Activated CD8-positive, alpha-beta T cell treated with anti-CD3 and anti-CD28 coated beads for 36 hours (primary cell): ENCODE measurements at places on chromosomes 16 and 17. TPM values are rescaled to one million over a fixed set of nuclear protein-coding genes. Genes with fewer than 3 reads are reported as not detected.

GRCh38 chr16:57231821-57232350 is 13.2 kb upstream of the ARL2BP start:
- DNase-seq, result no peak
- peaks cover 43% of the 10 kb centered on the region for H3K36me3 ChIP-seq
- no peak overlapping the region for H3K4me3 ChIP-seq
- no peaks in the 10 kb centered on the region for H3K27me3 ChIP-seq

- no peaks in the 10 kb centered on the region for H3K36me3 ChIP-seq
- no peak overlapping the region for H3K27ac ChIP-seq
- no peak for DNase-seq
- peak overlapping the region; percentile 41 for H3K4me3 ChIP-seq
- peaks cover 48% of the 10 kb centered on the region for H3K27me3 ChIP-seq
These were observed 1.2 kb downstream of the PCGF2 start for GRCh38 chr17:38746849-38747462.

- H3K27ac ChIP-seq, result peak overlapping the region; percentile 74
- peaks cover 30% of the 10 kb centered on the region for H3K36me3 ChIP-seq
- no peaks in the 10 kb centered on the region for H3K27me3 ChIP-seq
These were observed 14.9 kb upstream of the CCR7 start for GRCh38 chr17:40580140-40580539.

DNA sequence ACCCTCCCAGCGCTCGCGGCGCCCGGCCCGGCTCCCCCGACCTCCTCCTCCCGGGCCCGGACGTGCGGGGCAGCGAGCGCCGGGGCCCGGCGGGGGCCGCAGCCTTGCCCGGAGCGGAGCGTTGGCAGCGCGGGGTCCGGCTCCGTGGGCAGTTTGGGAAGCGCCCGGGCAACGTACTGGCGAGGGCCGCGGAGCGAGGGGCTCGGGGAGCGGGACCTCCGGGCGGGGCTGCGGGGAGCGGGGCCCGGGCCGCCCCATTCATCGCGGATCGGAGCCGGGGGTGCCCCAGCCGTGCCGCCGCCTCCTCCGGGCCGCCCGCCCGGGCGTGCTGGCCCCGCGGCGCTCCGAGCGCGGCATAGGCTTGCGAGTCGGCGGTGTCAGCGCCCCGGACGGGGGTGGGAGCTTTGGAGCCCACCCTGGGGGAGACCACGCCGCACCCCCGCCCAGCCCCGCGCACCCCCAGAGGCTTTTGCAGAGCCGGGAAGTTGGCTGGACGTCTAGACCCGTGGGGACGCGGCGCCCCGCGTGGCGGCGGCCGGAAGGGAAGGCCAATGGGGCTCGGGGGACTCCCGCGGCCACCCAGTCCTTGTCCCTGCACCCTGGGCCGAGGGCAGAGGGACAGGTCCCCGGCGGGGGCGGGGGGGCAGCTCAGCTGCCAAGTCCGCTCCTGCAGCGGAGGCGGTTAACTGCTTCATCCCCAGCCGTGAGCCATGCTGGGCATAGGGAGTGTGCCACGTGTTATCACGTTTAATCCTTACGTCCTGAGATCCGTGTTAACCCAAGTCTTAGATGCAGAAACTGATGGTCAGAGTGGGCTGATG is 852 bp downstream of the ZNF469 start:
- no peak overlapping the region for H3K27ac ChIP-seq
- H3K4me3 ChIP-seq, result no peak overlapping the region

DNA sequence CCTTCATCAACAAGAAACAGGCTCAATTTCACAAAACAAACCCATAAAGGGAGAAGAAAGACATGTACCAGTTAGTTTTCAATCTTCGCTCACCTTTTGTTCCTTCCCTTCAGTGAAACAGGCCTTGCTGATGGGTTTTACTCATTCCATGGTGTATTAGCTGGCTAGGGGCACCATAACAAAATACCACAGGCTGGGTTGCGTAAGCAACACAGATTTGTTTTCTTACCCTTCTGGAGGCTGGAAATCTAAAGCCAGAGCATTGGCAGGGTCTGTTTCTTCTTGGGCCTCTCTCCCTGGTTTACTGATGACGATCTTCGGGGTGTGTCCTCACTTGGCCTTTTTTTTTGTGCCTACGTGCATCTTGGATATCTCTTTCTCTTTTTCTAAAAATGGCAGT is 383.4 kb upstream of the RBFOX1 start:
- H3K27ac ChIP-seq, result no peak overlapping the region
- no peaks in the 10 kb centered on the region for H3K36me3 ChIP-seq
- no peak for DNase-seq
- no peaks in the 10 kb centered on the region for H3K27me3 ChIP-seq
- no peaks in the 10 kb centered on the region for H3K4me1 ChIP-seq

Gene CA4
- total RNA-seq, result not detected

DNA sequence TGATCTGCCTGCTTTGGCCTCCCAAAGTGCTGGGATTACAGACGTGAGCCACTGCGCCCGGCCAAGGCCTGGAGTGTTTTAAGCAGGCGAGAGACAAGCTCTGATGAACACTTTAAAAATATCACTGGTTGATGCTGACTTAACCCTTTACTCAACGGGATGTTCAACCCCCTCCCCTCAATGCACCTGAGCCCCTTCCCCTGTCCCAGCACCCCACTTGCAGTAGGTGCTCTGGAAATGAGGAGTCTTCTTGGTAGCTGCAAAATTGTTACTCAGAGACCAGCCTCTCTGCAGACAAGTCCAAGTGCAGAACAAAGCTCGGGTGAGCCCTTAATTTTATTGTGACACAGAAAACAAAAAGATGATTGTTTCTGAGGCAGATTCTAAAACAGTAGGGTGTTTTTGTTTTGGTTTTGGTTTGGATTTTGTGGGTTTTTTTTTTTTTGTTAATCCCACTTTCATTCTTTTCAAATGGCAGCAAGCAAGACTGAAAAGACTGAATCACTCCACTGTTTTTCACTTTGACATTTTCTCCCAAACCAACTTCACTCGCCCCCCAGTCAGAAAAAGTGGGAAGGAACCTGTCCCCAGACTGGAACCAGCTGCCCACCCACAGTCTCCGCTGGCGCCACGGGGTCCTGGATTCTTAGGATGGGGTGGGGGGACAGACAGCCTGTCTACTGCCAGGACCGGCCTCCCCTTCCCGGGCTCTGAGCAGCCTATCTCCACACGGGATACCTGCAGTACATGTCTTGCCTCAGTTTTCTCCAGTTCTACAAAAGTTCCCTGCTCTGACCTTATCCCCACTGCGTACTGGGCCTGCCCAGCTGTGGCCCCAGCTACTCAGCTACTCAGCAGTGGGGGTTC is 5.2 kb upstream of the PLLP start:
- H3K4me3 ChIP-seq, result no peak overlapping the region
- no peaks in the 10 kb centered on the region for H3K36me3 ChIP-seq
- no peak overlapping the region for H3K27ac ChIP-seq
- no peak for DNase-seq
- H3K27me3 ChIP-seq, result peaks cover 3% of the 10 kb centered on the region
- H3K4me1 ChIP-seq, result peaks cover 13% of the 10 kb centered on the region

- H3K36me3 ChIP-seq, result peaks cover 77% of the 10 kb centered on the region
- peak overlapping the region; percentile 93 for H3K27ac ChIP-seq
- no peaks in the 10 kb centered on the region for H3K27me3 ChIP-seq
- H3K4me3 ChIP-seq, result peak overlapping the region; percentile 68
These were observed 15.8 kb downstream of the SLC7A5 start for GRCh38 chr16:87853411-87854052.

DNA sequence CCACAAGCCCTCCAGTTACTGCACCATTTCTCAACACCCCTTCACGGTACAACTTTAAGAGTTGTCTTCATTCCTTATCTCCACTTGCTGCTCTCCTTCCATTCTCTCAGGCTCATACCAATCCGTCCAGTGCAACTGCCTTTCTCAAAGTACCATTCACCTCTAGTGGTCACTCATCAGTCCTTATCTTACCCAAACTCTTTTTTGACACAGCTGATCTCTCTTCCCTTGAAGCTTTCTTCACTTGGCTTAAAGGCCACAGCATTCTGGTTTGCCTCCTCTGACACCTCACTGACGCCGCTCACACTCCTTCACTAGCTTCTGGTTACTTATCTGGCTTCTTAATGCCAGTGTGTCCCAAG is 24.9 kb downstream of the UBE2G1 start:
- no peak overlapping the region for H3K27ac ChIP-seq
- DNase-seq, result no peak
- H3K4me3 ChIP-seq, result no peak overlapping the region
- H3K36me3 ChIP-seq, result no peaks in the 10 kb centered on the region
- no peaks in the 10 kb centered on the region for H3K27me3 ChIP-seq
- H3K4me1 ChIP-seq, result peaks cover 21% of the 10 kb centered on the region

DNA sequence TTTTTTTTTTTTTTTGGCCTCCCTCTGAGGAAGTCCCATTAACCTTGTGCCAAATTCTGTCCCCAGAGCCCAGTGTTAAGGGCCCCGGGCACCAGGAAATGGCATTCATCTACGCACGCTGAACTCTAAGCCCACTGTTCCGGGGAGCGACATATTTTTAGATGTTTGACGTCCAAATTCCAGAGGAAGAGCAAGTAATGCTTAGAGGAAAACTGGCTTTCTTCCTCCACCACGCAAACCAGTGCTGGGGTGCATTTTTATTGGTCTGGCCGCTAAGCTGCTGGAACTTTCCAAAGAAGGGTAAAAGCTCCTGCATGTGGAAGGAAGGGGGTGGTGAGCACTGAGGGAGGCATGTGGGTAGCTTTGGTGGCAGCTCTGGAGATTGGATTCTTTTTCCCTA is 8.3 kb downstream of the WFDC1 start:
- no peak overlapping the region for H3K27ac ChIP-seq
- no peaks in the 10 kb centered on the region for H3K4me1 ChIP-seq
- no peak overlapping the region for H3K4me3 ChIP-seq
- peaks cover 3% of the 10 kb centered on the region for H3K27me3 ChIP-seq

GRCh38 chr17:8875436-8875835 is 8.0 kb upstream of the PIK3R6 start:
- DNase-seq, result no peak
- H3K4me1 ChIP-seq, result peaks cover 5% of the 10 kb centered on the region
- H3K27me3 ChIP-seq, result no peaks in the 10 kb centered on the region
- H3K36me3 ChIP-seq, result peaks cover 19% of the 10 kb centered on the region

Gene KRT20
- total RNA-seq, result not detected

GRCh38 chr16:5982979-5983378 is 885.4 kb upstream of the EEF2KMT start:
- no peaks in the 10 kb centered on the region for H3K36me3 ChIP-seq
- H3K27ac ChIP-seq, result no peak overlapping the region
- H3K27me3 ChIP-seq, result no peaks in the 10 kb centered on the region

GRCh38 chr17:48751733-48752398 is 23.3 kb upstream of the HOXB13 start:
- no peak for DNase-seq
- H3K36me3 ChIP-seq, result no peaks in the 10 kb centered on the region
- H3K27me3 ChIP-seq, result peaks cover 85% of the 10 kb centered on the region
- H3K27ac ChIP-seq, result no peak overlapping the region
- no peak overlapping the region for H3K4me3 ChIP-seq
- peaks cover 2% of the 10 kb centered on the region for H3K4me1 ChIP-seq

Gene LGALS9B
- total RNA-seq, result not detected

Gene RUNDC3A
- total RNA-seq, result 0.22 TPM

DNA sequence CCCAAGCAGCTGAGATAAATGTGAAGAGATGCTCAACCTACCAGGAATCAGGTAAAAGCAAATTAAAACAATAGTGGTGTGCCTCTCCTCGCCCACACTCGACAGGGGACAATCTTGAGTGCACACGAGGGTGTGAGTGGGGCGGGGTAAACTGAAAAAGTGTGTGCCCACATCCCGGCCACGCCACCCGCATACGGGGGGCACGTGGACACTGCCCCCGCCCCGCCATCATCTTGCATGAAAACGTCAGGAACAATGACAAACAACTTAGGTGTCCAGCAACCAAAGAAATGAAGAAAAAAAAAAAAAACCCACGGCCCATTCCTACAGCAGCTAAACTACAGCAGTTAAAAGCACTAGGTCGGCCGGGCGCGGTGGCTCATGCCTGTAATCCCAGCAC is 14.1 kb downstream of the PEMT start:
- no peaks in the 10 kb centered on the region for H3K27me3 ChIP-seq
- H3K4me1 ChIP-seq, result no peaks in the 10 kb centered on the region
- peaks cover 2% of the 10 kb centered on the region for H3K36me3 ChIP-seq

DNA sequence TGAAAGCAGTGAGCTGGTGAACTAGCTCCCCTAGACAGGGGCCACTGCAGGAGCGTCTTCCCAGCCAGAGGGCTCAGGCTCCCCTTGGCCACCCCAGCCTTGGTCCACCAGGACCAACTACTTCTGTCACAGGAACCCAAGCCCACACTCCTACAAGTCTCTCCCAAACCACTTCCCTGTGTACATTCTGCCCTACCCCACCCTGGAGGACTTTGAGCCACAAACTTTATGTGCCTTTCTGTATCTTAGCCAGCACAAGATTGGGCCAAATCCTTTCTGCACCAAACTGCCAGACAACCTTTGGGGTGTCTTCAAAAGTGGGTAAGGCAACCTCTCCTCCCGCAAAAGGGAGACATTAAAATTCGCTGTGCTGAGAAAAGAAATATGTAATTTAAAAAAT is 31.6 kb downstream of the EFCAB5 start:
- DNase-seq, result no peak
- no peak overlapping the region for H3K4me3 ChIP-seq
- H3K27ac ChIP-seq, result no peak overlapping the region
- no peaks in the 10 kb centered on the region for H3K36me3 ChIP-seq

GRCh38 chr17:6651919-6652452 is 424 bp downstream of the C17orf100 start:
- DNase-seq, result peak; percentile 47
- peaks cover 6% of the 10 kb centered on the region for H3K27me3 ChIP-seq
- peak overlapping the region; percentile 36 for H3K27ac ChIP-seq
- peaks cover 20% of the 10 kb centered on the region for H3K36me3 ChIP-seq
- peak overlapping the region; percentile 91 for H3K4me3 ChIP-seq
- H3K4me1 ChIP-seq, result peaks cover 53% of the 10 kb centered on the region

Gene HES7
- 4.9 TPM for total RNA-seq

- peaks cover 5% of the 10 kb centered on the region for H3K36me3 ChIP-seq
- H3K27ac ChIP-seq, result no peak overlapping the region
- no peak for DNase-seq
These were observed 21.9 kb downstream of the CMIP start for GRCh38 chr16:81466356-81466980.

Gene B9D1
- 9.4 TPM for total RNA-seq

Gene USP43
- total RNA-seq, result 0.43 TPM
